Bone marrow (tissue), 2 donors: ENCODE measurements at places on chromosomes 16 and 17.

DNA sequence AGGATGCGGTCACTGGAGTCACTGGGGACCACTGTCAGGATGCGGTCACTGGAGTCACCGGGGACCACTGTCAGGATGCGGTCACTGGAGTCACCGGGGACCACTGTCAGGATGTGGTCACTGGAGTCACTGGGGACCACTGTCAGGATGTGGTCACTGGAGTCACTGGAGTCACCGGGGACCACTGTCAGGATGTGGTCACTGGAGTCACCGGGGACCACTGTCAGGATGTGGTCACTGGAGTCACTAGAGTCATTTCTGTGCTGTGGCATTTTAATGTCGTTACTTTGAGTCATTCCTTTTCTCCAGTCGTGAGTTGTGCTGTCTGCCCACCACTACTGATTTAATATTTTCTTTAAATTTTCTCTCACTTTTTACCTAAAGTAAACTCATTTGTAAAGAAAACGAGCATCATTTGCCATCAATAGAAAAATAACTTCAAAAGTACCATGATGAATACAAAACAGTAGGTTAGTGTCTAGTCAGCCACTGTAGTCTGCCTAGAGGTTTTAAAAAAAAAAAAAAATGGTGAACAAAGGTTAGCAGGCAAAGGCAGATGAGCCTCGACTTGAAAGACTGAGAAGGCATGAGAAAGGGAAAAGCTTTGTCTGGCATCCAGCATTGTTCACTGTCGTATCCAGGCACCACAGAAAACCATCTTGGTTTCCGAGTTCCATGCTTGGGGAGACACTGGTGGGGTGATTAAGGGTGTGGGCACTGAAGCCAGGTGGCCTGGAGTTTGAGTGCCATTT lies 346.6 kb downstream of the SNX29 start:
- no peak for DNase-seq

DNA sequence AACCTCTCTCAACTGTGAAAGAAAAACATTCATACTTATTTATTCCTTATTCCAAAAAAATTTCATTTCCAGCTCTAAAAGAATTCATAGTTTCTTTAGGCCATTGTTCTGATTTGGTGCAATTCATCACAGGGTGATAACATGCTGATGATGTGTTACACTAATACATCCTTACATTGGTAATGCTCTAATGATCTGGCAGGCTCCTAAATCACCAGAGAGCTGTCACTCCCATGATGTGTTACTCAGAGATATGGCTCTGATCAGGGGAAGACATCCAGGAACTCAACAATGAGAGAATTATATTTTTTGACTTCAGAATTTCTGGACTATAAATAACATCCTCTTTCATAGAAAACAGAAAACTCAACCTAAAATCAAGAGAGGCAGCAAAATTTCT lies 209.3 kb downstream of the CHD9NB start:
- no peak for DNase-seq

DNA sequence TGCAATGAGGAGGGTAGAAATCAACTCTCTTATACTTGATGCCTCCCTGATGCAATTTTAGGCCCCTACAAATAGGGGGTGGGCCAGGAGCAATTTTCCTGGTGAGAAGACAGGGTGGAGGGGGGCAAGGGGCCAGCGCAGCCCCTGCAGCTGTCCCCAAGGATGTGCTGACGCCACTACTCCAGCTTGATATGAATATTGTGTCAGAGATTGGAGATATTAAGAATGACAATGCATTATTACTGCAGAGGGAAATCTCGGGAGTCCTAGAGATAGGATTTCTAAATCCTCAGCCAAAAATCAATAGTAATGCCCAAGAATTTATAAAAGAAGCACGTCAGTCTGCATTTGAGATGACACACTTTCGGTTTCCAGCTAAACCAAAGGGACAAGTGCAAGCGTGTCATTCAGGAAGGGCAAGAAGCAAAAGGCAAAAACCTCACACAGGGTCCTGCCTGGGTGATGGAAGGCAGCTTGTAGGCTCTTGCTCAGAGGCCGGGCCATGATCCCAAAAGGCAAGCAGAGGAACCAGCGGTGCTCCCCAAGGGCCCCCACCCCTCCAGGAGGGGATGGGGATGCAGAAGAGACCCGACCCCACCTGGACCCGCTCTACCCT lies 178.8 kb downstream of the C16orf78 start:
- no peak for DNase-seq

DNA sequence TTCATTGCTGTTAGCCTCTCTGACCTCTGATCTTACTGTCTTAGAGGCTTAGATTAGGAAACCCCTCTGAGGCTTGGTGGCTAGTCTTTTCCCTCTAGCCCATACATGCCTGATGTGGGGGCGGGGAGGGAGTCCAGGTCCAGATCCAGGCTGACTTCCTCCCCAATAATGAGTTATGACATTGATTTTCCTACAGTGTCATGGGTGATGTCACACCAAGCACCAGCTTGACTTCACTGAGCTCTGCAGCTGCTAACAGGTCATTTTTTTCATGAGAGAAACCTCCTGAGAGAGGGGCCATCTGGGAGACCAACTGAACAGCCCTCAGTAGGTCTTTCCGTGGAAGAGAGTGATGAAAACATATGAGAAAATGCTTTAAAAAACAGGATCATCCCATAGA lies 180.2 kb upstream of the N4BP1 start:
- no peak for DNase-seq

DNA sequence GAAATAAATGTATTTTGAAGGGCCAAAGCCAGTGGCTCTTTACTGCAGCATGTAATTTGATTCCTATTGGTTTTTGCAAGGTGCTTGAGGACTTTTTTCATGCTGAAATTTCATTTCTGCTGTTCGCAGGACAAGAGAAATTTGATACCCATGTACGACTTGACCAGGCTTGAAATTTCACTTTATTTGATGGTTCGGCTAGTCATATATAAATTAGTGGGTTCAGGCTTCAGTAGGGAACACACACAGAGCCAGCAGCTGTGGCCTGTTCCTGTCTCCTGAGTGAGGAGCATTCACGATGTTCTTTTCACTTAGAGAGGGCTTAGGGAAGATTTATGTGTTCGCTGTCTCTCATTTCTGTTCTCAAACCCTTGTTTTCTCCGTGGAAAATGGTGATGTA lies 258.4 kb upstream of the CACNG5 start:
- DNase-seq: no peak

DNA sequence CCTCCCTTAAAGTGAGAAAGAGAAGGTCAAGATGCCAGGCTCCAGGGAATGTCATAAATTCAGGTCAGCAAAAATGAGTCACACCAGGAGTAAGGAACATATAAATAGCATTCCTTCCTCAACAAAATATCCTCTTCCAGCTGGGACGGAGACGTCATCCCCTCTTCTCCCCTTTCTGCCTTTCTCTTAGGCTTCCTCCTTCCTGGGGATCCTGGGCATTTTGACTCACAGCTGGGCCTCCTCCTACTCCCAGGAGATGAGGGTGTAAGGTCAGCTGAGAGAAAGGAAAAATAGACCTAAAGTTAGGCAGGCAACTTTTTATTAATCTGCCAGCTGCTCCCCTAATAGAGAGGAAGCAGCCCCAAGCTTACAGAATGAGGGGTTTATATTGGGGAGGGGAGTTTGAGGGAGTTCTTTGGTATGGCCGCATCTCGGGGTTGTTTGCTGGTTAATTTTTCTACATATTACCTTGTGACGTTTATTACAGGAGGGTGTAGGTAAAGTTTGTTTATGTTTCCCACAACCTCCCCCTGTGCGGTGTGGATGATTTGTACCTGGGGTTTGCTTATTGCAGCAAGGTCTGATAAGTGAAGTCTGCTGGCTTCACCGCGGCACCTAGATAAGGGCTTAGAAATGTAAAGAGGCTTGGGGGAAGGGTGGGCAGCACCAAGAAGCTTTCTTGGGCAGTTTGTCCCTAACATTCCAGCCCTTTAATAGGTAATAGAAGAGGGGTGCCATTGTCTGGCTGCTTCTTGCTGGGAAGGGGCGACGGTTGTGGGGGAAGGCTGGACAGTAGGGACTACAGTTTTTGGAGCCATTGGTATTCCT lies 7.1 kb upstream of the ZNF747 start:
- DNase-seq: no peak

GRCh38 chr17:34113089-34113488 lies 142.0 kb upstream of the CCL2 start:
- no peak for DNase-seq

- no peak for DNase-seq
These were observed 4.4 kb downstream of the TRAP1 start for GRCh38 chr16:3712861-3713372.

DNA sequence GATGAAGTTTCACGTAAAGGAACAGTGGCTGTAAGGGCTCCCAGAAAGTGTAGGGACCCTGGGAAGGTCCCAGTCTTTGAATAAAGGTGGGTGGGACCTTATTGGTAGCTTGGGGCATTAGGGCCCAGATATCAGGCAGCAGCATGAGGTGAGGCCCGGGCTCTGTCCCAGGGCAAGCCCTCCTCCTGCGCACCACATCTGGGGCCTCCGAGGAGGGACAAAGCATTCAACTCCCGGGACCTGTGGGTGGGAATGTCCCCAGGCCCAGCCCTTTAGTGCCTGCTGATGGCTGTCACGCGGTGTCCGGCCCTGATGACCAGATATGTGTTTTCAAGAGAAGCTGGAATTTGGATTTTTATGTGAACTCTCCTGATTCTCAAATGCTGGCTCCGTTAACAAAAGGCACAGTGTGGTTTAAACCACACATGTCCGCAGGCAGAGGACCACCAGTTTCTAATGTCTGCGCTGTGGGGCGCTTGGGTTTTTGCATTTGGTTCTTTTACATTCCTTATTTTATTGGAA lies 30.4 kb downstream of the RAI1 start:
- no peak for DNase-seq

DNA sequence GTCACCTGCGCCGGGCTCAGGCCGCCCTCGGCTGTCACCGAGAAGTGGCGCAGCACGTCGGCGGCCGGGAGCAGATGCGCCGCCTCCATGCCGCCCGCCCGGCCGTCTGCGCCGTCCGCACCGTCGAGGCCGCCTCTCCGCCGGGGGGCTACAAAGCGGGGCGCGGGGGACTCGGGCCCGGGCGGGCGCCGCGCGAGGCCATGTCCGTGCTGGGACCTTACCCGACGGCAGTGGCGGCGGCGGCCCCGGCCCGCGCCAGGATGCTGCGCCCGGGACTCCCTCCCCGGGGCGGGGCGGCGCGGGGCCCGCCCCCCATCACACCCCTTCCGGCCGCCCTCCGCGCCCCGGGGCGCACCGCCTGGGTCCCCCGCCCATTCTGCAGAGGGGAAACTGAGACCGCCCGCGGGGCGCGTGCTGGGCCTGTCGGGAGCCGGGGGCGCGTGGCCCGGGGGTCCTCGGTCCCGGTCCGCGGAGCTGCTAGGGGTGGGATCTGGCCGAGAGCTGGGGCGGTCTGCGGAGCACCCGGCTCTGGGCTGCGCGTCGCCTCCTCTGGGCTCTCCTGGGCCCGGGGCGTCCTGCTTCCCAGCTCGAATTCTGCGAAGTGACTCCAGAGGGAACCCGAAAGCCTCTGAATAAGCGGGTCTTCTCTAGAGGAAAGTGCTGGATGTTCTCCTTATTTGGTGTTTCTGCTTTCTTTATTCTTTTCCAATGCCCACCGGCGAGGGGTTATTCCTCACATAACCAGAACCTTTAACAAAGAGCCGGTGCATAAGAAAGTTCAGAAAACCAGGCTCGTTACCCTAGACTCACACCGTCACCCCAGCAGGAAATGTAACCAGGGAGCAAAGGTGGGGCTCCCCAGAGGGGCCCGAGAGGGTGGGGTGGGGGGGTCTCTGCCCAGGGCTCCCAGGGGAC lies at the start of gene ATP2A3:
TSS of gene ATP2A3 (minus strand) at position 235 of the 915 bp plus-strand sequence. CDS start at position 89, 146 bp downstream.
- DNase-seq: no peak

DNA sequence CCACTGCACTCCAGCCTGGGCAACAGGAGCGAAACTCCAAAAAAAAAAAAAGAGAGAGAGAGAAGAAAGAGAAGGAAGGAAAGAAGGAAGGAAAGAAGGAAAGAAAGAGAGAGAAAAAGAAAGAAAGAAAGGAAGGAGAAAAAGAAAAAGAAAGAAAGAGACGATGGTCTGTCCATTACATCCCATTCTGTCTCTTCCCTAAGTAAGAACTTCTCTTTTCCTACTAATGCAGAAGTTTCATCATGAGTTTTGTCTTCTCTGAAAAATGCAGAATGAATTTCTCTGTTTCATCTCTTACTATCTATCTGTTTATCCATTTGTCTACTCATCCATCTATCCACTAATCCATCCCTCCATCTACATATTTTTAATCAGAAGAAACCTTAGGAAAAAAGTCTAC lies 94.9 kb upstream of the MED13 start:
- DNase-seq: no peak

DNA sequence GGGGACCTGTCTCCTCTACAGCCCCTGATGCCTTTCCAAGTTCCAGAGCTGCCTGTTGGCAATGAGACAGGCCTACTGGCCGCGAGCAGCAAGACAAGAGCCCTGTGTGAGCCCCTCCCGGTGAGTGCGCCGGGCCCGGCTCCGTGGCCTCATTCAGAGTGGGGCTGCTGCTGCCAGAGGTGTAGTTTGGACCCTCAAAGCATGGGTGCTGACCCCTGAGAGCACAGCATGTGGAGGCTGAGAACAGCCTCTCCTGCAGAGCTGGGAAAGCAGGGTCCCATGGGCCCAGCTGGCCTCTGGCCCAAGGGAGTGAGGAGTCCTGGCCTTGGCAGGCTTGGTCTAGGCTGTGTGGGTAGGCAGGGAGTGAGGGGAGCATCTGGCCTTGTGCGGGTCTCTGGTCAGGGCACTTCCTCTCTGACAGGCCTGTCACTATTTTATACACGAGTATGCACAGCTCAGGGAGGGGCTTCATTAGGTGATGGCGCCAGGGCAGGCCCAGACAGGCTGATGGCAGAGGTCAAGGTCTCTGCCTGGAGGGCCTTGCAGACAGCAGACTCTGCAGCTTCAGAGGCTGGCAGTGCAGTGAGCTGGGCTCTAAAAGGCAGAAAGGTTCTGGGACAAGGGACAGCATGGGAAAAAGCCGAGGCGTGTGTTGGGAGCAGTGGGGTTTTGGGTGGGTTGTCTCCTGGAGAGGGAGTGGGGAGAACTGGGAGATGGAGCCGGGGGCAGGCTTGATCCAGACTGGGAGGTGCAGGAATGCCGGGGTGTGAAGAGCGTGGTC lies 43.4 kb downstream of the ADCY7 start:
- no peak for DNase-seq

DNA sequence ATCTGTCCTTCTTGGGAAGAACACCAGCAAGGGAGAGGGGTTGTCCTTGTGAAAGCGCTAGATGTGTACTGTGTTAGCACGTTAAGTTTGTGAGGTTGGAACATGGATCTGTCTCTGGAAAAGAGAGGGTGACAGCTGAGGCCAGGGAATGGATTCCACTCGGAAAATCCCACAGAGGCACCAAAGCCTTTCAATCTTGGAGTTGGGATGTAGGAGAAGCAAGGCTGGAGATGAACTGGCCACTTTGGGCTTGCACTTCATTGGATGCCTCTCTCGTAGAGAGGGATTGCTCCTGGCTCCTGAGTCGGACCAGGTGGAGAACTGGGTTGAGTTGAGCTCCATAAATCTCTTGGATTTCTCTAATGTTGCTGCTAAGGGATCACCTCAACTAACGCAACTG lies 67.2 kb downstream of the CCDC182 start:
- DNase-seq: no peak

GRCh38 chr16:56630134-56630533 lies 2.3 kb upstream of the MT1M start:
- no peak for DNase-seq
